ENCODE measurements at places on chromosomes 2 and 18.

- DNase-seq, result no peak
Observed at GRCh38 chr18:56445422-56445821, 193.0 kb downstream of the TXNL1 start.

- DNase-seq, result no peak
Observed at GRCh38 chr18:2312440-2312839, 258.9 kb downstream of the METTL4 start.

- DNase-seq, result no peak
Observed at GRCh38 chr18:79382681-79383387, 12.9 kb upstream of the NFATC1 start.

DNA sequence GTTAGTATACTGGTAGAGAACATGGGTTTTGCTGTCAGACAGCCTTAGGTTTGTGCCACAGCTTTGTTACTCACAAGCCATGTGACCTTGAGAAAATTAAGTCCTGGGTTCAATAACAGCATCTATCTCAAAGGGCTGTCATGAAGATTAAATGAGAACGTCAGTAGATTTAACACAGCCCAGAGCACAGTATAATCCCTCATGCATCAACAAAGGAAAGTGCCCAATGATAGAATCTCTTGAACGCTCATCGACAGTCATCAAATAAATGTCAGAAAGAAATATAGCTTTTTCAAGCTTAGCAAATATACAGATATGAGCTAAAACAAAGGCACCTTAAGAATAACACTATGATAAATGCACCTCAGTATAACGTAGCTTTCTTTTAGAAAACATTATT, 22.3 kb downstream of the CUL3 start:
- DNase-seq, result no peak

DNA sequence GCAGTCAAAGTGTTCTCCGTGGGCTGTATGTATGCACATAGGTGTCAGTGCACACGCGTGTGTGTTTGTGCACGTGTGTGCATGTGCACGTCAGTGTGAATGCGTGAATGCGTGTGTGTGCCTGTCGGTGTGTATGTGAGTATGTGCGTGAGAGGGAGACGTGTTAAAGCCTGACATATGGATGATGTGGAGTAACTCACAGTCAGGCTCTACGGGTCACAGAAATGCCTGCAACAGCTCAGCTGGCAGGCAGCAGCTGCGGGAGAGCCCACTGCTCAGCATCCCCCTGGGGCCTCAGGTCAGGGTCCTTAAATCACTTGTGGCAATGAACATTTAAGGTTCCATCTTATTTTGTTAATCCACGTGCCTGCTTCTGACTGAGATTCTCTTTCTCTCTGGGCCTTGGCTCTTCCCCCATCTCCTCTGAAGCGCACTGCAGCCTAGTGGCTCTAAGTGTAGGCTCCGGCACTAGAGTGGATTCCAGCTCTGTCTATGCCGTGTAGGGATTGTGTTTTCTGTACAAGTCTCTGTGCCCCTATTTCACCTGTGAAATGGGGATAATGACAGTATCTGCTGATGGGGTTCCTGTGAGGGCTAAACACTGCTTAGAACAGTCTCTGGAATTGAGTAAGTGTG, 63.0 kb downstream of the DYSF start:
- DNase-seq, result no peak

GRCh38 chr2:99485411-99485810, 4.4 kb downstream of the REV1 start:
- DNase-seq, result no peak

DNA sequence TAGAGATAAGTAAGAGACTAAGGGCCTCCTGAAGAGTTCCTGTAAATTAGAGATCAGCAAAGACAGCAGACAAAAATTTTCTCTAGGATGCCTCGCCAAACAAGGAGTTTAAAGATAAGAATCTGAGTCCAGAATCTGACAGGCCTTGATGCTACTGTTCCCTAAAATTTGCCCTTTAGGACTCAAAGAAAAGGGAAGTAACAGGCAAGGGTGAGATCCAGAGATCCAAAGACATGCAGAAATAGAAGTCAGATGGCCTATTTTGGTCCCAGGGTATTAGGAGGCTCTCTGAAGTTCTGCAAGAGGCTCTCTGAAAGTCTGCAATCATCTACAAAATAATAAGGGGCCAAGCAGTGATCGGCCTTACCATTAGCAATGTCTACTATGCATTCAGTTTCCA, 33.0 kb downstream of the GALNT5 start:
- DNase-seq, result no peak

GRCh38 chr2:105950521-105951383, 206.0 kb downstream of the NCK2 start:
- DNase-seq, result peak; percentile 34

- no peak for DNase-seq
Observed at GRCh38 chr2:215431290-215431689, 4.6 kb downstream of the FN1 start.

- DNase-seq, result peak; percentile 20
Observed at GRCh38 chr2:234001380-234002160, 48.9 kb upstream of the SPP2 start.

DNA sequence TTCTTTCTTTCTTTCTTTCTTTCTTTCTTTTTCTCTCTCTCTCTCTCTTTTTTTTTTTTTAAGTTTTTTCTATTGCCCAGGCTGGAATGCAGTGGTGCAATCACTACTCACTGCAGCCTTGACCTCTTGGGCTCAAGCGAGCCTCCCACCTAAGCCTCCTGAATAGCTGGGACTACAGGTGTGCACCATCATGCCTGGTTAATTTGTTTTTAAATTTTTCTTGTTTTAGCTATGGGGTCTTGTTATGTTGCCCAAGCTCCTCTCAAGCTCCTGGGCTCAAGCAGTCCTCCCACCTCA, 19.4 kb upstream of the CCDC88A start:
- no peak for DNase-seq

- DNase-seq, result no peak
Observed at GRCh38 chr18:9707381-9708056, 582 bp upstream of the RAB31 start.

DNA sequence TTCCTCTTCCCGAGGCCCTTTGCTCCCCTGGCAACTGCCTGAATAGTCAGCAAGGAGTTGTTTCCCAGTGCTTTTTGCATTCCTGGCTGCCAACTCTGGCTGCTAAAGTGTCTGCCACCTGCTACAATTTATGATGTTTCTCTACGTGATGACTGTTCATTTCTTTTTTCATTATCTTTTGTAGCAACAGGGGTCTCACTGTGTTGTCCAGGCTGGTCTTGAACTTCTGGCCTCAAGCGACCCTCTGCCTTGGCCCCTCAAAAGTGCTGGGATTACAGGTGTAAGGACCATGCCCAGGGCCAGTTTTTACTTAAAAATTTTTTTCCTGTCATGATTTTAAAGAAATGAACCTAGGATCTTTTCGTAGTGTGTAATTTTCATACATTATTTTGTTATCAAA, 11.3 kb downstream of the EHBP1 start:
- DNase-seq, result no peak

DNA sequence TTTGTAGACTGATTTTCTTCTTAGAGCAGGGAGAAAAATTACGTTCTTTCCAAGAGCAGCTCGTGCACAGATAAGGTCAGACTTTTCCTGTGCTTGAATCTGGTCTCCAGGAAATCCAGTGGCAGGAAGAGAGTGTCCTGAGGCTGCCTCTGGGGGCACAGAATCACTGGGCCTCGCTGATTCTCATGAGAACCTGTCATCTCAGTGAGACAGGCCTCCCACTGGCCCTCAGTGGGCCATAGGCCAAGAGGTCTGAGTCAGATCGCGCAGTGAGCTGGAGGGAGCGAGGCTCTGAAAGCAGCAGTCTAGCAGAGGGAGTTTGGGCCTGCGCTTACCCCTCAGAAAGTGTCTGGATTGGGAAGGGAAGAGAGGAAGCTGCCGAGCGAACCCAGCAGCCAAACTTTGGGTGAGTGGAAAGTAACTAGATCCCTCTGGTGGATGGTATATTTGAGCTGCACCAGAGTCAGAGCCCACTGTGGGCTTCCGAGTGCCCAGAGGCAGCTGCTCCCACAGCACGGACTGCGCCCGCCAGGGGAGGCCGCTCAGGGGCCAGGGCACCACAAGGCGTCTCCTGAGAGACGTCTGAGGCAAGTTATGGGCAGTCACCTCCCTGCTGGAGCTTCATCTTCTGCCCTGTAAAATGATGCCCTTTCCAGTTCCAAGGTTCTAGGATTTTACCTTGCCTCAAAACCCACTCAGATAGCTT, 8.2 kb downstream of the GDF7 start:
- no peak for DNase-seq

DNA sequence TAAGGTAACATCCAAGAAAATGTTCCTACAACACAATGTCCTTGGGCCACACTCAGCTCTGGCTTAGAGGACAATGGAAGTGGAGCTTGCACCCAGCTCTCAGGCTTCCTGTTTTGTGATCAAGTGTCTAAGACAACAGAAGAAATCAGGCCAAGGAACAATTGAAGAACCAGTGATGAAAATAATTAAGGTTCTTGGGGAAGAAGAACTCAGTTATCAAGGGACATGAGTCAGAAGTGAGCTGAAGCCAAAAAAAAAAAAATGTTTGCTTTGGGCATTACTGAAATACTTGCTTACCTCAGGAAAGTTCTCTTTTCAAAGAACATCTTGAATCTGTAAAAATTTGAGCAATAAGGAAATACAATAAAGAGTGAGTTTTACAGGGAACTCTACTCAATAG, 299.0 kb downstream of the FBXO15 start:
- DNase-seq, result no peak

GRCh38 chr2:132815516-132815915, 145.5 kb upstream of the LYPD1 start:
- no peak for DNase-seq

DNA sequence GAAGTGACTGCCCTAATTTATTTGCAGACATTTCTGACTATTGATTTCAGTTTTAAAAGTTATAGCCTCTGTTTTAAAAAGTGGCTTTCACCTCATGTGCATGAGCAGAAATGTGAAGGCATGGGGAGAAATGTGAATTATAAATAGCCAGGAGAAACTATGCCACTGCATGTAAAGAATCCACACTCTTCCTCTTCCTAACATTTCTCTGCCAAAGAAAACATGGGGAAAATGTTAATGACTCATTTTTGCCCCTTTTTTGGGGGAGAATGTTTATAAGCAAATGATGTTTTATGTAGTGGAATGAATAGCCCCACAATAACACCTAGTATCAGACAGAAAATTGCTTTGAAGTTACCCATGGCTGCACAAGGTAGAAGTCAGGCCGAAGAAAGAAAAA, 249.0 kb upstream of the TANK start:
- no peak for DNase-seq

- no peak for DNase-seq
Observed at GRCh38 chr2:236969767-236970655, 115.7 kb upstream of the COPS8 start.

DNA sequence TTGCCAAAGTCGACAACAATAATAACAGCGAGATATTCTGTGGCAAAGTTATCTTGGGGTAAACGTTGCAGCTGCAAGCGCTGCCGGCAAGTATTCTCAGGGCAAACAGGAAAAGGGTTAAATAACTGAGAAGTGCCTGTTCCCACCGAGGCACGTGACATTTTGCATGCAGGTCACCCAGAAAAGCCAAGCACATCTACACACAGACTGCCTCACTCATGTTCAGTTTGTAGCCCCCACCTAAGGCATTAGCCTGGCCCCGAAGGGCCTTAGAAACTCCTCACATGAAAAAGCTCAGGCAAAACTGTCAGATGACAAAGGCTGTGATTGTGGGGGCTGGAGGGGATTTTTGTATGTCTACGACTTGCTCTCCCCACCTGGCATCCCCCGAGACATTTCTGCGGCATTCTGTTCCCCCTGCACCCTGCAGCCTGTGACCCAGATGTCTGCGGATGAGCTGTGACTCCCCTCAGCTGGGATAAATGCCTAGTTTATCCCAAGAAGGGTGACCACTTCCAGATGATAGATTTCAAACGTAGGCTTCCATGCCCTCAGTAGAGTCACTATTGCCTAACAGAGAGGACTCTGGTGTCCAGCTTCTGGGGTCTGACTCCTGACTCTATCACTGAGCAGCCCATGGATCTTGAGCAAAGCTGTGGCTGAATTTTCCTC, 215.2 kb upstream of the SIX2 start:
- DNase-seq, result no peak

DNA sequence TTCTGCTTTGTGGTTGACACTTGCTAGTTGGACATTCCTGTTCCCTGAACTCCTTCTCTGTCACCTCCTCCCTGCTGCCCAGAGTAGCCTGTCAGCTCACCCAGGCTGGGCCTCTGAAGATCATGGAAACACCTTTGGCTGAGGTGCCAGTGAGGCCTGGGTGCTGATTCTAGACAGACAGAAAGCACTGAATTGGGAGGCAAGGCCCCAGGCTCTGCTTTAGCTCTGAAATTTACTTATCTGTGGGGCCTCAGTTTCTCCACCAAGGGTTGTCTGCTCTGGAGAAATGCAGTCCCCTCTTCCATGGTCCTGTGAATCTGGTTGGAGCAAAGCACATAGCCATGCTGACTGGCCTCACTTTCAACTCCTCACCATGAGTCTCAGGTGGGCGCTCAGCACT, 104.6 kb upstream of the SIX3 start:
- no peak for DNase-seq

DNA sequence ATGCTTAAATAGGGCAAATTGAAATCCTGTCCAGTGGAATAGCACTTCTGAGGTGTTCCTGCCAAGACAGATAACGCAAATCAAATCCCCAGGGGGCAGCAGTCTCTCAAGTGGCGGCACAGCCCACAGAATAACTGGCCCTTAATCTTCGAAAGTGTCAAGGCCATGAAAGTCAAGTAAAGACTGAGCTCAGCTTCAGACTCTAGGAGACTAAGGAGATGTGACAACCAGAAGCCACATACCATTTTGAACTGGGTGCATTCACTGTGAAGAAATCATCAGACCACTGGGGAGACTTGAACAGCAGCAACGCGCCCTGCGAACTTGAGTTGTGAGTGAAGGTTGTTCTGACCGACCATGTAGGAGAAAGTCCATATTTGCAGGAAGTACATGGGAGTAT, 66.0 kb upstream of the ASAP2 start:
- no peak for DNase-seq

DNA sequence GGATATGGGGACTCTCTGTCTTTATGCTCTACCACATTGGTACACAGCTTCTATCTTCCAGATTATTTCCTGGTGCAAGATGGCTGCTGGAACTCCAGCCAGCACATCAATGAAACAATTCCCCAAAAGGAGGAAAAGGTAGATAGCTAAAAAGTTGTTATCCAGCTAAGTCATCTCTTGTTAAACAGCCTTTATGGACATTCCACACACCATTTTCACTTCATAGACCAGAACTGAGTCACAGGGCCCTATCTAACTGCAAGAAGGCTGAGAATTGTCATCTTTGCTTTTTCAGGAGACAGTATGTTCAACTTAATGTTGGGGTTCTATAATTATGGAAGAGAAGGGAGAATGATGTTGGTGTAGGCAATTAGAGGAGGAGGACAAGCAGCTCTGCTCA, 133.3 kb upstream of the NOSTRIN start:
- no peak for DNase-seq

DNA sequence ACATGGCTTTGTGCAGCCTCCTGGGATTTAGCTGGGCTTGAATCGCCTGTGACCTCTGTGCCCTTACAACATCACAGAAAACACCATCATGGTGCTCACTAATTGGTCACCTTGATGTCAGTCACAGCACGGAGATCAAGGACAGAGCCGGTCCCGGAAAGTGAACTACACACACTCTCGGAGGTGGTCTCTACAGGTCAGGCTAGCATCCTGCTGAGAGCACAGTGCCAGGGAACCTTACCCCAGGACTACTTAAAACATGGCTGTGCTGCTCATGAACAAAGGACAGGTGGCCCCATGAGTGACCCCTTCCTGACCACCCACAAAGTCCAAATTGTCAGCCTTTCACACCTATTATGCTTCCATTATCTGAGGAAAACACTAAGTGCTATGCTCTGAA, 1782.1 kb upstream of the CELF4 start:
- no peak for DNase-seq

- no peak for DNase-seq
Observed at GRCh38 chr18:21264651-21265050, 22.6 kb downstream of the GREB1L start.
